Common myeloid progenitor, CD34-positive (primary cell): ENCODE measurements at places on chromosomes 1 and 21.

DNA sequence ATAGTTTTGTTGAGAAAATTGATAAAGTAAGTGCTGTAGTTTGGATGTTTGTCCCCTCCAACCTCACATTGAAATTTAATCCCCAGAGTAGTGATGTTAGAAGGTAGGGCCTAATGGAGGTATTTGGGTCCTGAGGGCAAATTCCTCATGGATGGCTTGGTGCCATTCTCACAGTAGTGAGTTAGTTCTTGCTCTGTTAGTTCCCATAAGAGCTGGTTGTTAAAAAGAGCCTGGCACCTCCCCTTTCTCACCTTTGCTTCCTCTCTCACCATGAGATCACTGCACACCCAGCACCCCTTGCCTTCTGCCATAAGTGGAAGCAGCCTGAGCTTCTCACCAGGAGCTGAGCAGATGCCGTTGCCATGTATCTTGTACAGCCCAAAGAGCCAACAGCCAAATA is 354.8 kb upstream of the NFIA start:
- peaks cover 7% of the 10 kb centered on the region for H3K27me3 ChIP-seq
- no peaks in the 10 kb centered on the region for H3K36me3 ChIP-seq
- no peak overlapping the region for H3K27ac ChIP-seq
- no peak overlapping the region for H3K4me3 ChIP-seq
- no peaks in the 10 kb centered on the region for H3K4me1 ChIP-seq

- no peak overlapping the region for H3K4me3 ChIP-seq
- peak overlapping the region; percentile 7 for H3K27ac ChIP-seq
- no peak for DNase-seq
- no peaks in the 10 kb centered on the region for H3K4me1 ChIP-seq
Measured at GRCh38 chr1:8554956-8555534, 237.1 kb downstream of the SLC45A1 start.

DNA sequence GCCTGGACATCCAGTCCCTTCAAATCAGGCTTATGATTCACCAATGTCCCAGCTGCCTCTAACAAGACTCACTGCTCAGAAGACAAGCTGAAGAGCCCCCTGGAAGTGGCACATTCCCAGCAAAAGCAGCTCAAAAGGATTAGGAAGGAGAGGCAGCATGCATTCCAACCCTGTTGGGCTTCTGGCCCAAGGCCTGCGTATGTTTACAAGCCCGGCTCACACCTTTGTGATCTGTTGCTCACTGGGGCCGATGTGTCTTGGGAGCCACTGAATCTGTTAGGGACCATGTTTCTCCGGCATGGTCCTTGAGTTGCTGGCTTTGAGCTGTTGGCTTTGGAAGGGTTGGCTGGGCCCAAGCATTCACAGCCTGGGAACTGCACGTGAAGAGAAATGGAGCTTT is 81.2 kb upstream of the C1orf174 start:
- H3K27ac ChIP-seq, result no peak overlapping the region
- H3K36me3 ChIP-seq, result no peaks in the 10 kb centered on the region
- no peak for DNase-seq
- no peak overlapping the region for H3K4me3 ChIP-seq
- H3K27me3 ChIP-seq, result peaks cover 3% of the 10 kb centered on the region

- DNase-seq, result no peak
- no peaks in the 10 kb centered on the region for H3K27me3 ChIP-seq
- no peaks in the 10 kb centered on the region for H3K4me1 ChIP-seq
- no peak overlapping the region for H3K4me3 ChIP-seq
Measured at GRCh38 chr1:5191470-5191869, 537.1 kb downstream of the AJAP1 start.

GRCh38 chr1:171739656-171740055 is 2.2 kb downstream of the VAMP4 start:
- H3K36me3 ChIP-seq, result peaks cover 13% of the 10 kb centered on the region
- H3K4me1 ChIP-seq, result peaks cover 27% of the 10 kb centered on the region
- DNase-seq, result no peak
- no peaks in the 10 kb centered on the region for H3K27me3 ChIP-seq
- no peak overlapping the region for H3K4me3 ChIP-seq

GRCh38 chr1:94045465-94046056 is 75.4 kb downstream of the ABCA4 start:
- H3K27ac ChIP-seq, result no peak overlapping the region
- no peaks in the 10 kb centered on the region for H3K36me3 ChIP-seq
- no peaks in the 10 kb centered on the region for H3K27me3 ChIP-seq
- peaks cover 9% of the 10 kb centered on the region for H3K4me1 ChIP-seq
